ENCODE measurements at places on chromosomes 6 and 20.

GRCh38 chr6:31836474-31837368 lies 9.2 kb downstream of the HSPA1B start:
- no peak for DNase-seq

GRCh38 chr6:72621291-72622093 lies at the start of gene KCNQ5:
Gene KCNQ5 (plus strand): TSS chr6:72622064.
- no peak for DNase-seq

DNA sequence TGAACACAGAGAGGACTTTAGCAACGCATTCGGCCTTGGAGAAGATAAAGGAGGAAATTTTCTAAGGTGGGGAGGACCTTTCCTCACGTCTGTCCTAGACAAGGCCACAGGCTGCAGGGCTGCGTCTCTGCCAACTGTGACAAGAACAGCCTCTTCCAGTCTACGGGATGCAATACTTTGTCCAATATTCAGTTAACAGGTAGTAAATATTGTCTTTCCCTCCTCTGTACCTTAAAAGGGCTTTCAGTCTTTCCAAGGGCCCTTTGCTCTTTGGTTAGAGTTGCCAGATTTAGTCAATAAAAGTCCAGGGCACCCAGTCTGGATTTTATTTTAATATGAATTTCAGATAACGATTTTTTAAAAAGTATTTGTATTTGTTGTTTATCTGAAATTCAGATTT lies 78.2 kb downstream of the ELOVL4 start:
- no peak for DNase-seq

DNA sequence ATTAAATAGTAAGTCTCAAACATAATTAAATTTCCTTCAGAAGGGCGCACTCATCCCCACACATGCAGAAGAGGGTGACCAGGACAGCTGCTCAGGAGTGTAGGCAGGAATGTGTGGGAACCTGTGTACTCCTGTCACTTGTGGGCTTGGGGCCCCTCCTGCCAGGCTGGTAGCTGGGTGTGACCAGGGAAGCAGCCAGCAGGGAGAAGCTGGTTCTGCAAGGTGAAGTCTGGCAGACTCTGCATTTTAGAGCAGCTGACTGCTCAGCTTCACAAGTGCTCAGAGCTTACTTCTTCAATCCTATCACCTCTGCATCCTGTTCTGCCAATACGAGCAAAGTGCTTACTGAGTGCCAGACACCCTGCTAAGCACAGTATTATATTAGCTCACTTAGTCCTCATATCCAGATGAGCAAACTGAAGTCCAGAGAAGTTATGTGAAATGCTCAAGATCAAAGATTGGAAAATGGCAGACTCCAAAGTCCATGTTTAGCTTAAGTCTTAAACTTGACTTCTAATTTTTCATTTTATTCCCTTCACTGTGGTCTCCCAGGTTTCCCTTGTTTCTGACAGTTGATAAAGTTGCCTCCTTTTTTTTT lies 27.9 kb downstream of the ELMO2 start:
- no peak for DNase-seq

- no peak for DNase-seq
Observed at GRCh38 chr20:21099751-21100577, 6.2 kb downstream of the LINC00237 start.

DNA sequence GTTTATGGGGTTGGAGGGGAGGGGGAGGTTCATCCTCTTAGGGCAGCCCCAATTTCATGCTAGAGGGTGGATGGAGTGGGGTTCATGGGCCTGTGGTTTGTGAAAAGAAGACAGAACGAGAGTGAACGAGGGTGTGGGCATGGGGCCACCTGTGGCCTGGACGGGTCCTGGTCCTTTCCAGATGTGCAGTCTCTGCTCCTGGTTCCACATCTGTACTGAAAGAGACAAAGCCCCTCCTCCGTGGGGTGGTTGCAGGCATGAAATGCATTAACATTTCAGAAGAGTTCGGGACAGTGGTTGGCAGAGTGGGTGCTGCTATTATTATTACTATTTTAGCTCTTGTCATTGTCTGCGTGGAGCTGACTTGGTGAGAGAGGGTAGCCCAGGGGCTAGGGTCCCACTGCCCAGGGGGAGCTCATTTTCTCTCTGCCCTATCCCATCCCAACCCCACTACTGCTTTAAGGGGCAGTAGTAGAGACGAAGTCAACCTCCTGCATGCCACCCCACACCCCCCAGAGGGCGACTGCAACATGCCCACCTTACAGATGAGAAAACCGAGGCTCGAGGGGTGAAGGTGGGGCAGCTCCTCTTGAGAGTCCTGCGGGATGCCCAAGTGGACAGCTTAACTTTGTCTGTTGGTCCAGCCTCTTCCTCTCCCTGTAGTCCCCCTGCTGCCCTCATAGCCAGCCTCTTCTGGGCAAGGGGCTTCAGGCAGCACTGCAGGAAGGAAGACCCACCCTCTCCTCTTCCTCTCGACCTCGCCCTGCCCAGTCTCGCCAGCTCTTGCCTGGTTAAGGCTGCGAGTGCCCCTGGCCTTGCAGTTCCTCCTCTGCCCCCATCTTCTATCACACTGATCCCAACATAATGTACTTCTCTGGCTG lies 8.4 kb downstream of the BPIFB2 start:
- DNase-seq = no peak

- no peak for DNase-seq
Observed at GRCh38 chr6:169961772-169962561, 210.5 kb downstream of the ERMARD start.

DNA sequence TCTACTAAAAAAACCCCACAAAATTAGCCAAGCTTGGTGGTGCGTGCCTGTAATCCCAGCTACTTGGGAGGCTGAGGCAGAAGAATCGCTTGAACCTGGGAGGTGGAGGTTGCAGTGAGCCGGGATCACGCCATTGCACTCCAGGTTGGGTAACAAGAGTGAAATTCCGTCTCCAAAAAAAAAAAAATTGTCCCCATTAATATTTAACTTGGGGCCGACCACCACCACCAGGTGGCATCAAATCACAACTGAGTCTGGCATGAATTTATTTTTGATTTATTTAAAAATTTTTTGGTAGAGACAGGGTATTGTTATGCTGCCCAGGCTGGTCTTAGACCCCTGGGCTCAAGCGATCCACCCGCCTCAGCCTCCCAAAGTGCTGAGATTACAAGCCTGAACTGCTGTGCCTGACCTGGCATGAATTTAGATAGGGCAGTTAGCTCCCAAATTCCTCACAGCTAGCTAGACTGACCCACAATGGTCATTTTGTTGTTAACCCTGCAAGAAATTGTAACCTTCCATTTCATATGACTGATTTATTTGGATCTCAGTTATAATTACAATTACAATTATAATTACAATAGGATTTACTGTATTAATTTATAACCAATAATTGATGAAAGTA lies 17.1 kb upstream of the BEND3 start:
- no peak for DNase-seq

- DNase-seq = no peak
Observed at GRCh38 chr6:157217894-157218370, 105.4 kb downstream of the TMEM242 start.

GRCh38 chr6:38617856-38618255 lies 21.9 kb downstream of the BTBD9 start:
- no peak for DNase-seq

DNA sequence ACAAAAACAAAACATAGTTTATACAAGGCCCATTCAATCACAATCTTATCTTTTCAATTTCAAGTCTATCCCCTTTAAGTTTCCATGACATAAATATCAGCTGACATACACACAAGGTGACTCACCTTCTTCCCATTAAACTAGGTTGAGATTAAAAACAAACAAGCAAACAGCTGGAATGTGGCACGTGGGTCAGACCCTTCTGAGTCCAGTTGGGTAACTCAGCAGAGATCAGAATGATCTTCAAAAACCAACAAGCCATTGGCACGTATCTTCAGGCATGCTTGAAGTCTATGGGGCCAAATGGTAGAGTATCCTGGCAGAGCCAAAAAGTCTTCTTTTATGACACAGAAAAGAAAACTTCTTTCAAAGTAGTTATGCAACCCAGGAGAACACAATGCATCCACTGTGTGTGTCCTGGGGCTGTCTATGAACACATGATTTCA lies 603.5 kb upstream of the CITED2 start:
- no peak for DNase-seq

- DNase-seq = no peak
Observed at GRCh38 chr20:64148581-64148980, 15.7 kb upstream of the MYT1 start.

DNA sequence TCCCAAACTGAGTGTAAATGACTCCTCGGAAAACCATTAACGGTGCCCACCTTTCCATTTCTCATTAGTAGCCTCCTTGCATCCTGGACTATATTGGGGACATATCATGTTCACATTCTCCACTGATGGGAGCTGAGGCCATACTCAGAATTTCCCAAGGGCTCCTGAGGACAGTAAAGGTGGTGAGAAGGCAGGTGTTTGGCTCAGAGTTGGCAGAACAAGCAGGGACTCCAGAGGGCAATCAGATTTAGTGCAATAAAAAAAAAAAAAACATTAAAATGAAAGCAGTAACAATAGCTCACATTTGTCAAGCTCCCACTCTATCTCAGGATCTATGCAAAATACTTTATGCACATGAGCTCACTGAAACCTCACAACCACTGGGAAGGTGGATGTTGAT lies 401.4 kb downstream of the MAFB start:
- DNase-seq = no peak

GRCh38 chr6:106799031-106799894 lies 169.9 kb downstream of the QRSL1 start:
- DNase-seq = no peak

- DNase-seq = no peak
Observed at GRCh38 chr6:152206072-152206818, 398.8 kb downstream of the ESR1 start.

- no peak for DNase-seq
Observed at GRCh38 chr6:162234631-162235030, 492.9 kb downstream of the PRKN start.

DNA sequence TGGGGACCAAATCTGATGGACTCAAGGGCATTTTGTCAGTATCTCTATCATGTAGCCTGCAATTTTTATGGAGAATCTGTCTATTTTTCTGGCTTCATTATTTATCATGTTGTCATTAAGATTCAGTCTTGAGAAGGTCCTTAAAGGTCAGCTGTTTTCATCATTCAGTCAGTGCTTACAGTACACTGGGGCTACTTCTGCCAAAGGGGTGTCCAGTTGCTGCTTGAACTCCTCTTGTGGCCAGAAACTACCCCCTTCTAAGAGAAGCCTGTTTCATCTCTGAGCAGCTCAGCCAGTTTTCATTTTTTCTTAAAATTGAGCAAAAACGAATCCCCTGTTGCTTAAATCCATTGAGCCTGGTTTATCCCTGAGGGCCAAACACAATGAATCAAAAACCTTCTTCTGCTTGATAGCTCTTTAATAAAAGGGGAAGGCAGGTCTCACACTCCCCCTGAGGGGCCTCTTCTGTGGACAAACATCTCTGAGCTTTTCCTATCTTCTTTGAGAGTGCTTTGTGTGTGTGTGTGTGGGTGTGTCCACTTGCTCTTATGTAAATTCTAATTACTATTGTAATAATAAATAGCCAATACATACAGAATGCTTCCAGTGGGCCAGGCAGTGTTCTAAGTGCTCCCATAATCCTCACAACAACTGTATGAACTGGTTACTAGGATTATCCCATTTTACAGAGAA lies 172.2 kb downstream of the PLCB1 start:
- no peak for DNase-seq

- DNase-seq = no peak
Observed at GRCh38 chr6:161080263-161080970, 88.8 kb downstream of the MAP3K4 start.

- DNase-seq = no peak
Observed at GRCh38 chr6:135261872-135262725, 81.0 kb downstream of the MYB start.

GRCh38 chr20:14622796-14623195 lies 285.4 kb upstream of the FLRT3 start:
- no peak for DNase-seq

GRCh38 chr6:26536571-26537159 lies 1.5 kb upstream of the HMGN4 start:
- peak; percentile 77 for DNase-seq

DNA sequence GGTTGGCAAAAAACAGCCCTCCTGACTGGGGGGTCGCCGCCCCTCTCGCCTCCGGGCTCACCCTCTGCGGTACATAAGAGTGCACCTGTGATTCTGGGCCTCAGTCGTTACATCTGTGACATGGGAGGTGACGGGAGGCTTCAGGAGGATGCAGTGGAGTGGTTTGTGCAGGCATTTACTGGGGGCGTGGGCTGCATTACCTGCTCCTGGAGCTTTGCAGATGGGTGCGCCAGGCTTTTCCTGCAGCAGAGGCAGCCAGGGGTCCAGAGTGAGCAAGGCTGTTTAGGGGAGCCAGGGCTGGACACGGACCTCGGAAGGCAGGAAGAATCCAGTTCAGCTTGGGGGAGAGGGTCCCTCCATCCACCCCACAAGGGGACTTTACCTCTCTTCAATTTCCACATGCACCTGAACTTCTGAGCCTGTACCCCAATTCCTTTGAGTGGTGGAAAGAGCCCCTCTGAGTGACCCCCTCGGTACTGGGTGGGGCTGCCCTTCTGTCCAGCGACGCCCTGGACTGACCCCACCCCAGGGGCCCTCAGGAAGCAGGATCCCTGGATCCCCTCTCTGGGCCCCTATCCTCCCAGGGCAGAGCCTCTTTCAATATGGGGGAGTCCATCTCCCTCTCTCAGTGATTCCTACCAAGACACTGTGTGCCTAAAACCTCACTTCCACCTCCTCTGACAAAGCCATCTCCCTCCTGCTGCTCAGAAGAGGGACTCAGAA lies 134.0 kb downstream of the TAF4 start:
- no peak for DNase-seq

DNA sequence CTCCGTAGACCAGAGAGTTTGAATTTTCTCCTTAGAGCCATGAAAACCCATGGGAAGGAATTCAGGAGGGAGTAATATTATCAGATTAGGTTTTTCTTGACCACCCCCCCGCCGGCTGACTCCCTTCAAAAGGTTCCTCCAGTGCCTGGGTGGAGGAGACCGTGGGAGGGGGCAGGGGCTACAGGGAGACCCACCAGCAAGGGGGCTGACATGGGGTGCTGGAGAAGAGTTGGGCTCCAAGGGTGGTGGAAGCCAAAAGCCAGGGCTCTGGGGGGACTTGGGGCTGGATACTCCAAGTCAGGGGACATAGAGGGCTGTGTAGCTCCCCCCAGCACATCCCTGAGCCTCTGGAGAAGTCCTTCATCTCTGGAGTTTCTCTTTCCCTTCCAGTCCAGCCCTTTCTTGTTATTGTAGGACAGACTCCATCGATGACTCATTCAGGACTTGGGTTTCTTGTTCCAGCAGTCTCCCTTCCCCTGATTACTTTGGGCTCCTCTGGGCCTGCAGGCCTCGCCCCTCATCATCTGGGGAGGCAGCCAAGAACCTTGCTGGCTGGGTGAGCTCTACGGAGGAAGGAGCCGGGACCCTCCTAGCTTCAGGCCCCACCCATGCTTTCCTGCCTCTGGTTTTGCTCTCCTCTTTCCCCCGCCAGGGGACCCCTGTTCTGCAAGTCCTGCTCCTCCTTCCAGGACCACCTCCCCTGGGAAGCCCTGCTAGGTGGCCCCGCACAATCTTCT lies 10.5 kb upstream of the KIAA1755 start:
- no peak for DNase-seq

Measured in T-helper 1 cell (primary cell).